Fibroblast of skin of right biceps (primary cell): ENCODE measurements at places on chromosomes 12 and 14.
A peak's percentile ranks its signal among the peaks of the same experiment; 100 is the strongest.

- DNase-seq, result no peak
Measured at GRCh38 chr12:52024845-52025230, 18.1 kb downstream of the TAMALIN start.

DNA sequence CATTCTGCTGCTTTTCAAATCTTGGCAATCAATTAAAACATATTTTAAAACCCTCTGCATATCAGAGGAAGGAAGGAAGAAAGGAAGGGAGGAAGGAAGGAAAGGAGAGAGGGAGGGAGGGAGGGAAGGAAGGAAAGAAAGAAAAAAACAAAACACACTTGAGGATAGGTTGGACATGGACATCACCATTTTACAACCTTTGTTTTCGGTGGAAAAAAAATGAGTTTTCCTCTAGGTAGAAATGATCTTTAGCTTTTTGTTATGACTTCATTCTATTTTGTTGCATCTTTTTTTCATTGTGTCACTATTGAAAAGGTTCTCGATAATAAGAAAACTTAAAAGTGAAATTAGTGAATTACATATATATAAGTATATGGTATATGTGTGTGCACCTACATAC lies 522.9 kb downstream of the NOVA1 start:
- no peak for DNase-seq

DNA sequence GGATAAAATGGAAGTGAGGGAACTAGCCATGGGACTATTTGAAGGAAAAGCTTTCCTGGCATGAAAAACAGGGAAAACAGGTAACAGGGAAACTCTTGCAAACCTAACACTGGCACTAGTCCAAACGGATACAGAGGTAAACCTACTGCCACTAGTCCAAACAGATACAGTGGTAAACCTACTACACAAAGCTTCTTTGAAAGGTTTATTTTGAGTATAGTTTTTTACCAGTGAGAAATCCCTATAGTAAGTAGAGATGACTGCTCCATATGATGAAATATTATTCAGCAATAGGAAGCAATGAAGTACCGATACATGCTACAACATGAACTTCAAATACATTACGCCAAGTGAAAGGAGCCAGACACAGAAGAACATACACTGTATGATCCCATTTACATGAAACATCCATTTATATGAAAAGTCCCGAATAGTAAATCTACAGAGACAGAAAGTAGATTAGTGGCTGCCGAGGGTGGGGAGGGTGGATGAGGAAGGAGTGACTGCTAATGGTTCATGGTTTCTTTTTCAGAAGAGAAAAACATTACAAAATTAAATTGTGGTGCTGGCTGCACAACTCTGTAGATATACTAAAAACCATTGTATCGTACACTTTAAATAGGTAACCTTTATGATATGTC lies 25.5 kb downstream of the SPTLC2 start:
- DNase-seq, result no peak

DNA sequence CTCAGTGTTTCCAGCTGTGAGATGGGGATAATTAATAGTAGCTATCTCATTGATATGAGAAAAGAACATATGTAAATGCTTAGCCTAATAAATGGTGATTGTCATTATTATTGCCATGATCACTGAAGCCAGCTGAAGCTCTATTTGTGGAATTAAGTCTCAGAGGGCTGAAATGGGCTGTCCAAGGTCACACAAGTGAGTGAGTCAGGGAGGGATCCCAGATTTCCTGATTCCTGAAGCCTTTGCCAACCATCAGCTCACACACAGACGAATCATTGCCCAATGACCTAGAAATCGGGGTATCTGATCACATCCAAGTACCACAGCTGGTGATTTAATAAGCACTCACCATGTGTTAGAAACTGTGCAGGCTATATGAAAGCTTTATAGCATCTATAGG lies 21.6 kb upstream of the TMEM229B start:
- peak; percentile 15 for DNase-seq

DNA sequence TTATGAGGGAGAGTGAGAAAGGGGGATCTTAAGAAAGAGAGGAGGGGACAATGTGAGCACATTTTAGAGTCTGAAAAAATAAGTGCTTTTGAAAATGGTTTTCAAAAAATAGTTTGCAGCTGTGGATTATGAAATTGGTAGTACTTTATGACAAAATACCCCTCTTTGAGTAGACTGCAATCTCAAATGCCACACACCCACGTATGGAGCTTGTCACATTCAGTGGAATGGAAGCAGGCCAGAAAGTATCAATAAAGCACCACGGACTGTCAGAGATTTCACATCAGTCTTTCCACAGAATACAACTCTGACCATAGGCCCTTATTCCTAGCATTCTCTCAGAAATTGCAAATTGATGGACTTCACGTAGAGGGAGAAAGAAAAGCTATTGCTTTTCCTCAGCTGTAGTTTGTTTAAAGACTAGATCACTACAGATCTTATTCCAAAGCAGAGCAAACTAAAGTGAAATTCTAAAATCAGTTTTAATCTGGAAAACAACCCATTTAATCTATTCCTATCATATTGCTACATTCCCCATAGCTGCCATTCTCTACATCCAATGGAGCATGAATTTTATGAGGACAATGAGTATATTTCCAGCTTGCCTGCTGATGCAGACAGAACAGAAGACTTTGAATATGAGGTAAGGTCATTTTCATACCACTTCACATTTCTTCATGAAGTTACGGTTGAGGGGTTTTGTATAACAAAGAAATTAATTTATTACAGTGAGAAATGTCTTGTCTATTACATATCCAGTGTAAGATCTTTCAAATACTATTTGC lies 321.3 kb downstream of the PDZRN4 start:
- no peak for DNase-seq

DNA sequence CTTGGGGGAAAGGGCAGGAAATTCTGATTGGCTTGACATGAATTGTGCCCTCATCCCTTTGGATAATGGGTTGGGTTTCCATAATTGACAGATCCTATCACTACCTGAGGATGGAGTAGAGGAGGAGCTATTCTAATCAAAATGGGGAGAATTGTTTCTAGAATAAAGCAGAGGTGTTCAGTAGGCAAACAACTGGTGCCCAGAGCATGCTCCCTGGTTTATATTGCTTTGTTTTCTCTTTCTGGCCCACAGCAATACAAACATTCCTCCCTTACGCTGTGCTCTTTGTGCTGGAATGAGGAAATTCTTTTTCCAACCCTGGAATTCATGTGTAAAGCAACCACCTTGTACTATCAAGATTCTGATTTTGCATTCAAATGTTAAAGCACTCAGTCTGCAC lies 147.4 kb downstream of the RASSF9 start:
- no peak for DNase-seq

- no peak for DNase-seq
Measured at GRCh38 chr12:89372584-89373370, 20.5 kb upstream of the DUSP6 start.

GRCh38 chr14:85182282-85182681 lies 347.7 kb upstream of the FLRT2 start:
- DNase-seq, result no peak

- DNase-seq, result peak; percentile 99
Measured at GRCh38 chr12:26274441-26275312, 79.3 kb downstream of the SSPN start.

DNA sequence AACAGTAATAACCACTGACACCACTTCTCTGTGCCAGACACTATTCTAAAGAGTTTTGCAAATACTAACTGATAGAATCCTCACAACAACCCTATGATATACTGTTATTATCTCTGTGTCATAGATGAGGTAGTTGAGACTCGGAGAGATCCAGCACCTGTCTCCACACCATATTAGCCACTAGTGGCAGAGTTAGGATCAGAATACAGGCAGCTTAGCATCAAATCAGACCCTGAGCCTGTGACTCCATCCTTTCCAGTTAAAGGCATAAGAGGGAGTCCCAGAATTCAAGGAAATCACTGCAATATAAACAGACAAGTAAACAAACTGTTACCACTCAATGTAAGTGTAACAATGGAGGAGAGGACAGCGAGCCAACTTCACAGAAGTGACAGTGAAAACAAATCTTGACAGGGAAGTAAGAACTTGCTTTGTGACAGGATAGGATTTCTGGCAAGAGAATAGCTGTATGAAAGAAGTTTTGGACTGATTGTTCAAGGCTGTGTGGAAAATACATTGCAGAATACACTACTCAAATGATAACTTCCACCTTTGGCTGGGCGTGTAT lies 11.7 kb upstream of the NAP1L1 start:
- DNase-seq, result no peak

DNA sequence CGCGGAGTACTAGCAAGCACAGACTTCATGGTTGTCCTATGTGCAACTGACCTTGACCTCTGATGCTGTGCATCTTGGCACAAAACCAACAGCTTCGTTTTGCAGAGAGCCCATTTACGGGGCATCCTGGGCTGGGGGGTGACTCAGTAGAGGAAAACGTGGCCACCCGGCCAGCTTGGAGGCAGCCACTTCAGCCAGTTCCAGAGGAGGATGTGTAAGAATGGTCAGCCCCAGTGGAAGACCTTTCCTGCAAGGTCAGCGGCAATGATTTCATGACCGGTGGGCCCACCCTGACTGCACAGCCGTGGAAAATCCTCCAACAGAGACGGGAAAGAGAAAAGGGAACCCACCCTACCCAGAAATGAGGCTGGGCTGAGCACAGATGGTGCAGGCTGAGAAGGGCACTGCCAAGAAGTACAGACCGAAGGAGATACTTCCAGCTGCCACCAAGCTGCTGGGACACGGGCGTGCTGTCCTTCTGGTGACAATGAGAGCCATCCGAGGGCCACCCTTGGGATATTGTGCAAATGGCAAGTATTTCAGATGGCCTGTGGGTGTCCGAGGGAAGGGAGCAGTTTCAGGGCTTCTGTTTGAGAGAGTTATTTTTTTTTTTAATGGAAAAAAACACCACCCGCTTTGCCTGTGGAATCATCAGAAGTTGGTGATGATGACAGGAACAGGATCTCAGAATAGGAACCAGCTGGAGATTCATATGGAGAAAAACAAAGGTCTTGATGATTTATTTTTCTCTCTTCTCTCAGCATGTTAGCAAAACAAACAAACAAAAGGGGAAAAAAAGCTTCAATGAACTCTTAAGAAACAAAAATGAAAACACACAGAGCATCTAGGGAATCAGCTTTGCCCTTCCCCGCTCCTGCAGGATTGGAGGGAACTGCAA lies 120.2 kb upstream of the RFLNA start:
- DNase-seq, result peak; percentile 68

DNA sequence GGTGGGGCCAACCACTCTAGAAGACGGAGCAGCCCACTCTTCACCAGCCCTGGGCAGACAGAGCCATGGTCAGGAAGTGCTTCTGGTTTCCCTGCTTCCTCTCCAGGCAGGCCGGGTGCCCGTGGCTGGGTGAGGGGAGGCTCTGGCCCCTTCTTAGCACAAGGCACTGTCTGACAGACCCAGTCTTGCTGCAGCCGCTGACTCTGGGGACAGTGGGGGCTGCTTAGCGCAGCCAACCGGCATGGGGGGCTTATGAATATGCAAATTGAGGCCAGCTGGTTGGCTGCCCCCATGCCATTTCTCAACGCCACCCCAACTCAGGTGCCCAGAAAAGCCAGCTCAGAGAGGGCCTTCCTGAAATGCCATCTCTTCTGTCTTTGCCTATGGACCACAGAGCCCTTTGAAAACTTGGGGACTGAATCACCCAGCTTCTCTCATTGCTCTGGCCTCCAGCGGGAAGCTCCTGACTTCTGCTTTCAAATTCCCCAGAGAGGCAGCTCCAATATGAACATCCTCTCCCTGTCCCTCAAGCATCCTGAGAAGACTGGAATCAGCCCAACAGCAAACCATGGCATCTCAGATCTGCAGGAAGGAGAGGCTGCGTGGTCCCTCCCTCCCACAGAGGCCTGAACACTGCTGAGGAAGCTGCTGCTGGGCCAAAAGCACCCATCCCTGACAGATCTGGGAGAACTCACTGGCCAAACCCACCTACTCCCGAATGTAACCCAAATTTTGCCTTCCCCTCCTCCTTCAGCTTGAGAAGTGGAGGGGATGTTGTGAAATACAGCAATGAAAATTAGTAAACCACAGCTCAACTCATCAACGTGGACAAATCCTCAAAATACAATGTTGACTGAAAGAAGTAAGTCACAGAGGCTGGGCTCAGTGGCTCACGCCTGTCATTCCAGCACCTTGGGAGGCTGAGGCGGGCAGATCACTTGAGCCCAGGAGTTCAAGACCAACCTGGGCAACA lies at the start of gene PROX2:
TSS of gene PROX2 (minus strand) at position 205 of the 973 bp plus-strand sequence. CDS start 12,311 bp downstream, outside the sequence.
- DNase-seq, result peak; percentile 58

GRCh38 chr14:61524936-61525292 lies 170.4 kb upstream of the HIF1A start:
- no peak for DNase-seq

DNA sequence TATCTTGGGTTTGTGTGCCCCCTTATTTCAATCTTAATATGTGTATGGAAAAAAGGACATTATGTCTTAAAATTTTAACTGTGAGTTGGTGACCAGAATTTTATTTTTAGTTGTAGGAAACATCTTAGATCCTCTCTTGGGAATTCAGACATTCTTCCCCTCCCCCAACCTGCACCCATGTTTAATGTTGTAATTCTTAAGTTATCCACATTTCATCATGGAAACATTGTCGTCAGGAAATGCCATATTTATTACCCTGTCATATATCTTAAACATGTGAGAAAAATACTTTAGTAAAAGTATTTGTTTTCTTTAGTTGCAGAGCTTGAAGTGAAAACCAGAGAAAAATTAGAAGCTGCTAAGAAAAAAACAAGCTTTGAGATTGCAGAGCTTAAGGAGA lies 30.3 kb downstream of the YEATS4 start:
- peak; percentile 72 for DNase-seq

- DNase-seq, result peak; percentile 98
Measured at GRCh38 chr12:93624595-93625294, 52.3 kb downstream of the SOCS2 start.

DNA sequence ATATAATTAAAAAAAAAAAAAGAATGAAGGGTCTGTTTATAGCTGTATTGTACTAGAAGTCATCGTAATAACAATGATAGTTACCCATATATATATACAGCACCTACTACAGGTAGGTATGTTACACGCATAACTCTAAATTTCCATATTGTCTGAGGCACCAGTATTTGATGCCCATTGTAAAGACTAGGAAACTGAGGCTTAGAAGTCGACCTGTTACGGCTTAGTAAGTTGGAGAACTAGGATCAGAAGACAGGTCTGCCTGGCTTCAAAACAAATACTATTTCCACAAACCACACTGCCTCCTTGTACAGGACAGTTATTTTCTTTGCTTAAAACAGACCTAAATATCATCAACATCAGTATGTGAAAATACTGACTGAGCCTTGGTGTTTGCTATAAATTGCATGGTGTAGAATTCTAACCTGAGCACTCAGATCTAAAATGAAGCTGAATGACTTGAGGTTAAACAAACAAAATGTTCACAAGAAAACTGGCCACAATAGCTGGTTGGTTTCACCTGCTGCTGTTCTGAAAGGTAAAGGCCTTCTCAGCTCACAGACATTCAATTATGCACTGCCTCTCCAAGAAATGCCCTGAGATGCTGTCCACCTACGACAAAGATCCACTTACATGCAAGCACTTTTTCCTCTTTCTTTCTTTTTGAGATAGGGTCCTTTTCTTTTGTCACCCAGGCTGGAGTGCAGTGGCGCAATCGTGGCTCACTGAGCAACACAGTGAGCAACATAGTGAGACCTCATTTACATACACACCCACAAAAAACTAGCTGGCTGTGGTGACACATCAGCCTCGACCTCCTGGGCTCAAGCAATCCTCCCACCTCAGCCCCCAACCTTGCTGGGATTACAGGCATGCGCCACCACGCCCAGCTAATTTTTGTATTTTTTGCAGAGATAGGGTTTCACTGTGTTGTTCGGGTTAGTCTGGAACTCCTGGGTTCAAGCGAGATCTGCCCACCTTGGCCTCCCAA lies 35.7 kb downstream of the SSH1 start:
- DNase-seq, result peak; percentile 70
